ENCODE measurements at places on chromosomes 7 and 10.

GRCh38 chr10:60967260-60967659, 23.3 kb upstream of the RHOBTB1 start:
- no peak for DNase-seq

DNA sequence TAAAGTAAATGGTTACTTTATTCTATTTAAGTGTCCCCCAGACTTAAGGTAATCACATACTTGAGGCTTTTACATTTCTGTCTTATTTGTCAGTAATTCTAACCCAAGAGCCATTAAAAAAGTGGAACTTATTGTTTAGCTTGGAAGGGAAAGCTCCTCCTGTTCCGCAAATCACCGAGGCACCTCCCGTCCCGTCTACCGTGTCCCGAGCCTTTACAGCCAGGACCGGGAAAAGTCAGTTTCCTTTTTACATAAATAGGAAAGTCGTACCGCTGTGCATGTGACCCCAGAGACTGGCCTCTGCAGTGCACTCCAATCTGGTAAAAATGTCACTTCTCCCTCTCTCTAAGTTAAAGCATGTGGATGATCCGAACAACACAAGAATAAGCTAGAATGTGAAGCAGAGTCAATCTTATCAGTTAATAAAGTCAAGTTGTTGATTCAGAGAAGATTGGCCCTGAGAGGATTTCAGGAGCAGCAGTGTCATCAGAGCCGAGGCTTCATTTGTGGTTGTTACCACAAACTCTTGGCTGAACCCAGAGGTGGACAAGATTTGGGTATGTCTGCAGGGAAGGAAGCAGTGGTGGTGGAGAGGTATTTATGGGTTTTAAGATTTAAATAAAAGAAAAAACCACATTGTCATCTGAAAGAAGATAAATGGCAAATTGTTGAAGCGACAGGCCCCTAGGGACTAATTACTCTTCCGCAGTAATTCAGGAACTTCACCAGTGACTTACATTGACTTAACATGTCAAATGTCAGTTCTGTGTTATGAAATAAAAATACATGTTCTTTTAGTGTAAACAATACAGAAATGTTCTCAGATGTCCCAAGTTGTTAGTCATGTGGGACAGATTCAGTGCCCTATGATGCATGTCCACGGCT, 316.6 kb upstream of the ZNF32 start:
- DNase-seq, result peak; percentile 22

DNA sequence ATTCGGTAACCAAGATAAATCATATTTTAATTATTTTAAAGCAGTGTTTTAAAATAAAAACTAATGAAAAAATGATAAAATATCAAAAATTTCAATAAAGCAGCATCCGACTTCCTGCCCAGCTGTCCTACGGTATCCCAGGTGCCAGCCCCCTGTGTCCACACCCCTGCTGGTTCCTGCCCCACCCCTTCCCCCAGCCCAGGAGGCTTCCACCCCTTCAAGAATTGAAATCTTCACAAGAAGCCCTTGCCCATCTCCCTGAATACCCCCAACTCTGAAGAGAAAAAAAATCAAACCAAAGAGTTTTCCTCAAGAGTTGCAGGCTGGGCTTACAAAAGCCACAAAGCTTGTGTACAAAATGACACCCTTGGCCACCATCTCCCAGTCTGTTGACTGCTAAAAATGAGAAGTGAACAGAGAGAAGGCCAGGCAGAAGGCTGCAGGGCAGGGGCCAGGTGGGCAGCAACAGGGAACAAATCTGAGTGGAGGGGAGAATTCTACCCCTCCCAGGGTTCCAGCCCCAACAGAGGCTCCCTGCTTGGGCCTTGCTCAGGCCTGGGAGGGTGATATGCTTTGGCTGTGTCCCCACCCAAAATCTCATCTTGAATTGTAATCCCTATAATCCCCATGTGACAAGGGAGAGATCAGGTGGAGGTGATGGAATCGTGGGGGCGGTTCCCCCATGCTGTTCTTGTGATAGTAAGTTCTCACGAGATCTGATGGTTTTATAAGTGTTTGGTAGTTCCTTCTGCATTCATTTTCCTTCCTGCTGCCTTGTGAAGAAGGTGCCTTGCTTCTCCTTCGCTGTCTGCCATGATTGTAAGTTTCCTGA, 14.5 kb downstream of the GPRIN2 start:
- no peak for DNase-seq

- DNase-seq, result peak; percentile 31
Measured at GRCh38 chr7:155685070-155685790, 40.8 kb downstream of the RBM33 start.

DNA sequence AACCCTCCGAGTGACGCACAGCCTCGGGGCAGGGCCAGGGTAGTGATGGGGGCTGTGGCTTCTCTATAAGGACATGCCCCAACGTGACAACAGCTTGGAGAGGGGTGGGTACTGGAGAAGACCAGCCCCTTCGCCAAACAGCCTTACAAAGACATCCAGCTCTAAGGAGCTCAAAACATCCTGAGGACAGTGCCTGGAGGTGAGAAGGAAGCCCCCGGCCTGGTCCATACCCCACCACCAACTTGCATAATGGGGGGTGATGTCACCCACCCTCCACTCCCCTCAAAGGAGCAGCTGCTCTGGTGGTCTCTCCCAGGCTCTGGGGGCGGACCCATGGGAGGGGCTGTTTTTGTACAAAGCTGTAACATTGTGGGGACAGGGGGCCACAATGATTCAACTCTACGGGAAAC, 15.1 kb downstream of the PRSS2 start:
- no peak for DNase-seq

DNA sequence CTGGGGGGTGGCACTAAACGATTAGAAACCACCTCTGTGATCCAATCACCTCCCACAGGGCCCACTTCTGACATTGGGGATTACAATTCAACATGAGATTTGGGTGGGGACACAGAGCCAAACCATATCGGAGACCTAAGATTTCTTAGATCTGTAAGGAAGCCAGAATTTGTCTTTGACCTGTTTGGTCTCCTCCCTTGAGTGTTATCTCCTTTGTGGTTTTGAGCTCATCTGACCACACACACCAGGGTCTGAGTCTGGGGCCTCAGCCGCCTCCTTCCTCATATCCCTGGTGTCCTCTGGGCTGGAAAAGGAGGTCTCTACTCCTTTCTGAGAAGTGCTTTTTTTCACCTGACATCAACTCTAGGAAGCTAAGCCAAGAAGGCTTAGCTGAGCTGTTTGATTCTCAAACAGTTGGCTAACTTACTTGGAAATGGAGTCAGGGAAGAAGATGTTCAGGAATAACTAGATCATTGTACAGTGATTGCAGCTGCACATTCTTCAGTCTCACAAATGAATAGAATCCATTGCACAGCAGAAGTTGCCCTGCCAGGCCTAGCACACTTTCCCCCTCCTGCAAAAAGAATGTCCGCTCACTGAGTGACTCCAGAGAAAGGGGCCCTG, 167.4 kb downstream of the ARHGAP21 start:
- DNase-seq, result peak; percentile 21

DNA sequence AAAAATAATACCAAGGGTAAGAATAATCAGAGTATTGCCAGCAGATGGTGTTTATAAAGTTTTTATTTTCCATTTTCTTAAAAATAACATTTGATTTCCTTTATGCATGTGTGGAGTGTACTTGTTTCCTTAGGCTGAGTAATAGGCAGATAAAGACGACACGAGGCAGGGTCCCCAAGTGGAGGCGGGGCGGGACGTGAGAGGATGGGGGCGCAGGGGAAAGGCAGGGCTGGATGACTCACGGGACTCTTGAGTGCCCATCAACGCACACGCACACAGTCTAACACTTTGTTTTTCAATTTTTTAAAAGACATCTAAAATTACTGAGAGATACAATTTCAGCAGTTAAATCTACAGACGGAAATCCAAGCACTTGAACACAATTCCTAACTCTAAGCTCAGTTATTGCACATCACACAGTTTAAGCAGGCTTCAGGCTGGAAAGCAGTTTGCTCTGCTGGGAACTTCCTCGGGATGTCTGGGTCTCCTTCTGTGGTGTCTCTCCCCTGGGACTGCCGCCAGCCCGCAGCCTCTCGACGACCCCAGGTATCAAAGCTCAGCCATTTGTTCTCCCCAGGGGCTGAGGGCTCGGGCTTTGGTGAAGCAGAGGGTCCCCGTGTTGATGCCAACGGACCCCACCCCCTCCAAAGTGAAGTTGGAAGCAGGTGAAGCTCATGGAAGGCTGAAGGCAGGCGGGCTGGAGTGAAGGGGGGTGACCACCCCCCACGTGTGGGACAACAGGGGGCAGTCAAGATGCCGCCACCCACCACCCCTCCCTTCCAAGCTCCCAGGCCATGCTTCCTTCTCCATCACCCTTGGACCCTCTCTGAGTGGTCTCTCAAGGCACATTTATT, 29.1 kb downstream of the SPOCK2 start:
- no peak for DNase-seq

DNA sequence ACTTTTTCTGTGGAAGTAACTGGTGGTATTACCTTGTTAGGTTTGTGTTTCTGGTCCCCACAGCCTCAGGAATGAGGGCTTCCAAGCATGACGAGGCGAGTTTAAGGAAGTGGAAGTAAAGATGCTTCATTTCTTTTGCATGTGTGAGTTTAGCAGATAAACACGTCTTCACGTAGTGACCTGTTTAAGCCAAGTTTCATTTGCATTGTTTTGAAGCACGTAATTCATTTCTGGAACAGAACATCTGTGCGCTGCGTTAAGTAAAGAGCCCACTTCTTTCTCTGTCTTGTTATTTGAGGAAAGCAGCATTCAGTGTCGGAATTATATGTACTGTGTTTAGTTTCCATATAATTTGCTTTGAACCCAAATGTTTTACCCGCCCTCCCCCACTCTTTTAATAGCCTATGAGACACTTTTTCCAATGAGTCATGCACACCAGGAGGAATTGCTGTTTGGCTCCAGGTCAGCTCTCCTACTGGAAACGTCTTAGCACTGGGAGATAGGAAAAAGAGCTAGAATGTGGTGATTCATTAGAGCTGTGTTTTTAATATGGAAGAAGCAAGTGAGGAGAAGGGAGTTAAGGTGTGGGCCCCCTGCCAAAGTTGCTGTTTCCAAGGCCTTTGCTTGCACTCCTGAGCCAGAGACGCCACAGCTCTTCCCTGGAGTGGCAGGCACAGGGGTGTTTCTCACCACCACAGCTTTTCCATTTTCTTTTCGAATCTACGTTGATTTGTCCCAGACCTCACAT, 36.7 kb downstream of the BTBD16 start:
- DNase-seq, result peak; percentile 98

DNA sequence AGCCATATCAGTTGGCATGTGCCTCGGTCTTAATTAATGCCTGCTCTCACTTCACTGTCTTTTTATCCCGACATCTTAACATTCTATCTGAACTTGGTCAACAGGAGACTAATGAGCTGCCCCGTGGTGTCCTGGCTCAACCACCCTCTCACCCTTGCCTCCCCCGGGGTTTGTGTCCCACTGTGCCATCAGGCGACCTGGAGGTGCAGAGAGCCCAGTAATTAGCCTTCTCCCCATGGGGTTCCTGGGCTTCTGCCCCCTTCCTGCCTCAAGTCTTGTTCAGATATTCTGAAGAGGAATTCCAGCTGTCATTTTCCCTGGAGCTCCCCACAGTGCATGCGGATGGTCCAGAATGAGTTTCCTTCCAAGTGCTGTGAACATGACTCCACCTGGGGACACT, 10.1 kb upstream of the JAKMIP3 start:
- DNase-seq, result no peak
